MCF 10A (cell line): ENCODE measurements at places on chromosomes 6 and 20. TPM values are rescaled to one million over a fixed set of nuclear protein-coding genes. Genes with fewer than 3 reads are reported as not detected.

GRCh38 chr6:52307900-52308372 is 23.4 kb upstream of the MCM3 start:
- H3K36me3 ChIP-seq = no peaks in the 10 kb centered on the region
- no peaks in the 10 kb centered on the region for H3K4me1 ChIP-seq
- H3K4me3 ChIP-seq = no peak overlapping the region
- H3K27ac ChIP-seq = no peak overlapping the region
- DNase-seq = no peak
- H3K27me3 ChIP-seq = no peaks in the 10 kb centered on the region

DNA sequence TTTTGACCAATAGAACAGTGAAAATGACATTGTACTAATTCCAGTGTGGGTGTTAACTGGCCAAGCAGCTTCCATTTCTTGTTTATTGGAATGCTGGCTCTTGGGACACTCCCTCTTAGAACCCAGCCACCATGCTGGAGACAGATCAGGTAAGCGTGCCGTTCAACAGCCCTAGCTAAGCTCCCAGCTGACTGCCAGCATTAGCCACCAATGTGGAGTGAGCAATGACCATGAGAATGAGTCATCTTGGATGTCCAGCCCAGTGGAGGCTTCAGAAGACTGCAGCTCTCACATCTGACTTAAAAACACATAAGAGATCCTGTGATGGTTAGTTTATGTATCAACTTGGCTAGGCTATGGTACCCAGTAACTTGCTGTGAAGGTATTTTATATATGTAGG is 3.0 kb upstream of the LINC00237 start:
- H3K4me3 ChIP-seq = no peak overlapping the region
- H3K27me3 ChIP-seq = peaks cover 11% of the 10 kb centered on the region
- DNase-seq = peak; percentile 7
- H3K27ac ChIP-seq = no peak overlapping the region

DLL1 gene
- 0.96 and 1.4 TPM in 2 replicates for total RNA-seq

KIF13A gene
- 24.1 and 33.5 TPM in 2 replicates for total RNA-seq

NOX3 gene
- not detected in 2 replicates for total RNA-seq
